ENCODE measurements at places on chromosomes 1 and 21. TPM values are rescaled to one million over a fixed set of nuclear protein-coding genes. Genes with fewer than 3 reads are reported as not detected.

The SAMSN1 gene
- total RNA-seq, result not detected

The SPRR3 gene
- total RNA-seq, result 0.44 TPM

The SPOCD1 gene
- 4.8 TPM for total RNA-seq

The PRRX1 gene
- not detected for total RNA-seq

The S1PR1 gene
- total RNA-seq, result 24.9 TPM

The SLFNL1 gene
- 0.03 TPM for total RNA-seq

The CD1D gene
- 3.9 TPM for total RNA-seq

The RAB7B gene
- 18.6 TPM for total RNA-seq

The C1orf146 gene
- total RNA-seq, result not detected

The LRRN2 gene
- total RNA-seq, result not detected

GRCh38 chr1:36920801-36921405, 113.4 kb downstream of the GRIK3 start:
- no peak for DNase-seq

GRCh38 chr21:43302062-43302700, 124.8 kb downstream of the SIK1 start:
- DNase-seq, result no peak

DNA sequence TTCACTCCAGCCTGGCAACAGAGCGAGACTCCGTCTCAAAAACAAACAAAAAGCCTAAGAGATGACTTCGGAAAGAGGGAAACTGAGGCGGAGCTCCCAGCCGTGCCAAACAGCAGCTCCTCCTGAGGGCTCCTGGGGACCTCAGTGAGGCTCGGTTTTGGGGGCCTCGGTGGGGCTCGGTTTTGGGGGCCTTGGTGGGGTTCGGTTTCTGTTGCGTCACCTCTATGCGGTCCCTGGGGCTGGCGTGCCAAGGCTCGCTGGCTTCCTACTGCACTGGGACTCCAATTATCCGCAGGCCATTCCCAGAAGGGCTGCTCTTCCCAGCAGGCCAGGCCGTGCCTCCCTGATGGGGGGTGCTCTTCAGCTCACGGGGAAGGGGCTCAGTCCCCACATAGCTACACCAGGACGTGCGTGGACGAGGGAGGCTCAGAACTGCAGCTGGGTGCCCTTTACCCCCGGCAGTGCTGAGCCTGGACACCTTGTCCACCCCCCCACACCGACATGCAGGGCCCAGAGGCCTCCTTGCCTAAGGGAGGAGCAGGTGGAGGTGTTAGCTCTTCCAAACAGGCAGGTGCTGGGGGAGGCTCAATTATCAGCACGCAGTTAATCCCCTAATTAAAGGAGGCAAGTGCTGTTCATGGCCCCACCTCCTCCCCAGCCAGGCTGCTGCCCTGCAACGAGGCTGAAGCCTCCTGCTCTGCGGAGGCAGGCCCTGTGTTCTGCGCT, 5.1 kb upstream of the C1orf159 start:
- DNase-seq, result no peak

GRCh38 chr1:160836981-160837557, 25.6 kb downstream of the CD244 start:
- no peak for DNase-seq

- DNase-seq, result peak; percentile 60
Observed at GRCh38 chr1:16243936-16244649, 7.1 kb upstream of the CPLANE2 start.

DNA sequence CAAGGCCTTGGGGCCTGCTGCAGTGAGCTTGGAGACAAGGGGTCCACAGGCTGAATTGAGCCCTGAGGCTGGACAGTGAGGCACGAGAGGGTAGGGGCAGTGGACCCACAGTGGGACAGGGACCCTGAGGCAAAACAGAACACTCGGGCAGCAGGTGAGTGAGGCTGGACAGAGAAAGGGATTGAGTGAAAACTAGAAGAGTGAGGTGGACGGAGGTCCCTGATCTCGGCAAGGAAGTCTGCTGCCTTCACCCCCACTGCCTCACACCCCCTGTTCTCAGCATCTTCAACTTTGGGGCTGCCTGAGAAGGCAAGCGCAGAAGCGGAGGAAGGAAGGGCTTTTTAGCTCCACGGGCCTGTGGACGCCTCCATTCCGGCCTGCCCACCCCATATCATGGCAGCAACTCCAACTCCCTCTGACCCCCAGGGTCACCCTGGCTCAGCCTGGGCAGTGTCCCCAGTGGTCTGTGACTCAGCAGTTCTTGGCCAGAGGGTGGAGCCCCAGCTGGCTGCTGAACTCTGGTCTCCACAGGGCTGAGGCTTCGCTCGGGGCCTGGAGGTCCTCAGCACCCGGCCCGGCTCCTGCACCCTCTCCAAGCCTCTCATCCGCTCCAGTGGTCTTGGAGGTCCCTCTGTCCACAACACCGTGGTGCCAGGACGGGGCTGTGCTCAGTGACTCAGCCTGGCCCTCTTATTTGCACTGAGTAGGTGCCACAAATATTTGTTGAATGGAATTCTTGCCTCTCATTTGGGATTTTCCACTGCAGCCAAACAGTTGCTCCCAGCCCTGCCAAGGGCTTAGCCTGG, 60.0 kb upstream of the EPS8L3 start:
- DNase-seq, result no peak

- peak; percentile 97 for DNase-seq
Observed at GRCh38 chr1:119358636-119359035, 9.9 kb upstream of the HAO2 start.

DNA sequence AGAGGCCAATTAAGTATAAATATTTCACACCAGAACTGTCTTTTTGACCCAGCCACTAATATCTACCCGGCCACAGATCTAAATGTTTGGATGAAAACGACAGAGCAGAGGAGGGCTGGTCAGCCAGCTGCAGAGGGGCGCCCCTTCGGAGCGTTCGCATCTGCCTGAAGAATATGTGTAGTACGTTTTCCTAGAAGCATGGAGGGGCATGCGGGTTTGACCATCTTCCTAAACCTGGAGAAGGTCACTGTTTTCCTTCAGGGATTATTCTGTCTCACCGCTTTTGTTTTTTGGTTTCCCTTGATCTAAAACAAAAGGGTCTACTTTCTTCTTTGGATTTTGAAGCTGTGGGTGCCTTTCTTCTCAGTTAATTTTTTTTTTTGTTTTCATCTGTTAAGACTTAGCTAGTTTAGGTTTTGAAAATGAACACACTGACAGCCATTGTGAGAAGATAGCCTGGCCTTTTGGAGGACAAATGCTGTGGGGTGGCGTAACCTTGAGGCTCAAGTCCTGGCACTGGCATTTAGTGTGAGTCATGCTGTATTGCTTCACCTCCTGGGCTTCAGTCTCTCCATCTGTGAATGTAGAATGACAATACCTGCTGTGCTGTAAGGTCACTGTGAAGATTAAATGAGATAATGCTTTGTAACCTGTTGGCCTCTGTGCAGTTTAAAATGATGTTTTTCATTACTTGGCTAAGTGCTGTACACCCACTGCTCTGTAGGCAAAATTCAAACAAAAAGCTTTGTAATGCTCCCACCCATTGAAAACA, 74.1 kb upstream of the IRF2BP2 start:
- peak; percentile 66 for DNase-seq

DNA sequence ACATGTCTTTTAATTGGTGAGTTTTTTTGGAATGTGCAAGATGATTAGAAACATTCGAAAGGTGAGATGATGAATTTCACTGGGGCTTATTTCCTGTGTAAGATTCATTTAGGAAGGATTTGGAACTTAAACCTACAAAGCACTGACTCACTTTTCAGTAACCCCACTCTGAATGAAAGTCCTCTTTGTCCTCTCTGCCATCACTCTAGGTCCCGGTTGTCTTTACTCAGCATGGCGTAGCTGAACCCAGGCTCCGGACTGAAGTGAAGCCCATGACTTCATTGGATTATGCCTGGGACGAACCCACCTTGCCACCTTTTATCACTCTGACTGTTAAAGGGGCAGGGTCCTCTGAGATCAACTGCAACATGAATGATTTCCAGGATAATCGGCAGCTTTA, 139.4 kb downstream of the VPS13D start:
- peak; percentile 65 for DNase-seq
